Ovary (tissue), 10 donors: ENCODE measurements at places on chromosomes 1 and 21. TPM values are rescaled to one million over a fixed set of nuclear protein-coding genes. Genes with fewer than 3 reads are reported as not detected.

DNA sequence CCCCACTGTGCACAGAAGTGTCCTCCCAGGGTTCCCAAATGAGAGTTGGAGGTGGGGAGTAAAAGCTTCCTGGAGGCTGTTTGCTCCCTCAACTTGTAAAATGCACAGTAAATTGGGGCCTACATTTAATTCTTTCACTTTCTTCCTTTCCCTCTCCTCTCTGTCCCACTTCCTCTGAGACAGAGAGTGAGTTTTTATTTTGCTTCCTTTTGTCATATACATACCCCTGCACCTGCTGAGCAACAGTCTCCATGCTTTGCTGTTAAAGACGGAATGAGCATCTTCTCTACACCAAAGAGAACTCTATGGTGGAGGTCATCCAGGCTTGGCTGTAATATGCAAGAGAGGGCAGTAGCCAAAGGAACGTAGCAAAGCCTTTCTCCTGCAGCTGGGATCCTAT lies 79.3 kb upstream of the VAV3 start:
- DNase-seq = no peak

GRCh38 chr21:44421901-44422840 lies 33.1 kb upstream of the LRRC3 start:
- DNase-seq = no peak

DNA sequence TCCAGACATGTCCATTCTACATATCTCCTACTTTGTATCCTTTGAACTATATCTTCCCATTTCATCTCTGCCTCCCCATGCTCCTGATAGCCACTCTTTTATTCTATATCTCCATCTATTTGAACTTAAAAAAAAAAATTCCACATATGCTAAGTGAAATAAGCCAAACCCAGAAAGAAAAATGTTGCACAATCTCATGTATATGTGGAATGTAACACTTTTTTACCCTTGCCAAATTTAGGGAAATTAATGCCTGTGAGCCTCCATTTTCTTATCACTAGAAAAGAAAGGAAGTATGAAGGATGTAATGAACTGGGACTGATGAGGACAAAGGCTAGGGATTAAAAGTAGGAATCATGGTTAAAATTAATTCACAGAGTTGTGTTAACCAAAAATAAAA lies 53.5 kb downstream of the RGS13 start:
- DNase-seq = no peak

Gene RNF207
- 6.8 TPM for total RNA-seq
